ENCODE measurements at places on chromosomes 7 and 10. TPM values are rescaled to one million over a fixed set of nuclear protein-coding genes. Genes with fewer than 3 reads are reported as not detected.

The SSC4D gene
- not detected for total RNA-seq

GRCh38 chr7:17094963-17095574 lies 203.4 kb upstream of the AHR start:
- no peaks in the 10 kb centered on the region for H3K27me3 ChIP-seq
- H3K27ac ChIP-seq: no peak overlapping the region
- H3K4me3 ChIP-seq: no peak overlapping the region
- H3K4me1 ChIP-seq: peaks cover 3% of the 10 kb centered on the region
- no peaks in the 10 kb centered on the region for H3K36me3 ChIP-seq

The CADPS2 gene
- total RNA-seq: not detected

The C10orf105 gene
- not detected for total RNA-seq
